ENCODE measurements at places on chromosomes 4 and X.

DNA sequence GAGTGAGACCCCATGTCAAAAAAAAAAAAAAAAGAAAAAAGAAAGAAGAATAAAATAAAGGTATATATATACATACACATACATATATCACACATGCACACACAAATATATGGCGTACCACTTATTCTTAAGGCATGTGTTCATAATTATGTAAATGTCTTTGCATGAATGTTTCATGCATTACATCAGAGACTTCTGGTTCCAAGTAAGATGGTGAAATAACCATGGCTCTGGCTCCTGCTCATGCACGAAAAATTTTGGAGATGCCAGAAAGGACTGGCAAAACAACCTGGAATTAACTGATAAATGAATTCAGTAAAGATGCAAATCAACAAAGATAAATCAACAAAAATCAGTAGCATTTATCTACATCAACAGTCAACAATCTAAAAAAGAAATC lies 19.7 kb upstream of the FHIP1A start:
- no peaks in the 10 kb centered on the region for H3K4me1 ChIP-seq
- H3K27me3 ChIP-seq: peaks cover 26% of the 10 kb centered on the region
- H3K4me3 ChIP-seq: no peak overlapping the region
- no peak overlapping the region for H3K27ac ChIP-seq
- H3K36me3 ChIP-seq: no peaks in the 10 kb centered on the region

GRCh38 chr4:118736900-118737299 lies 51.7 kb downstream of the METTL14 start:
- no peak overlapping the region for H3K4me3 ChIP-seq
- no peak for DNase-seq
- peaks cover 43% of the 10 kb centered on the region for H3K36me3 ChIP-seq
- H3K27ac ChIP-seq: no peak overlapping the region
- no peaks in the 10 kb centered on the region for H3K4me1 ChIP-seq

DNA sequence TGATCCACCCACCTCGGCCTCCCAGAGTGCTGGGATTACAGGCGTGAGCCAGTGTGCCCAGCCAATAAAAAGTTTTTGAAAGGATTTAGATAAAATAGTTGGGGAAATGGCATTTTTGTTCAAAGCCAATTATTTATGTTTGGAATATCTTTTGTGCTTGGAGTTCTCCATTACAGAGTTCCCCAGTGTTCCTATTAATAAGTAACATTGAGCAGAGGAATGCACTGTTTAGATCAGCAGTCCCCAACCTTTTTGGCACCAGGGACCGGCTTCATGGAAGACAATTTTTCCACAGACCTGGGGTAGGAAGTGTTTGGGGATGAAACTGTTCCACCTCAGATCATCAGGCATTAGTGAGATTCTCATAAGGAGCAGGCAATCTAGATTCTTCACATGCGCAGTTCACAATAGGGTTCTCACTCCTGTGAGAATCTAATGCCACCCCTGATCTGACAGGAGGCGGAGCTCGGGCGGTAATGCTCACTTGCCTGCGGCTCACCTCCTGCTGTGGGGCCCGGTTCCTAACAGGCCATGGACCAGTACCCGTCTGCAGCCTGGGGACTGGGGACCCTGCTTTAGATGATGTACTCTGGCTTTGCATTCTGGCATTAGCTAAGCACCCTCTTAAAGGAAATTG lies 8.3 kb downstream of the PKD2 start:
- peak overlapping the region; percentile 49 for H3K27ac ChIP-seq
- peaks cover 11% of the 10 kb centered on the region for H3K4me1 ChIP-seq
- no peak for DNase-seq

- no peak overlapping the region for H3K4me3 ChIP-seq
- DNase-seq: no peak
- no peaks in the 10 kb centered on the region for H3K4me1 ChIP-seq
- H3K27me3 ChIP-seq: no peaks in the 10 kb centered on the region
- H3K27ac ChIP-seq: no peak overlapping the region
Measured at GRCh38 chr4:137934911-137935310, 307.2 kb downstream of the SLC7A11 start.

DNA sequence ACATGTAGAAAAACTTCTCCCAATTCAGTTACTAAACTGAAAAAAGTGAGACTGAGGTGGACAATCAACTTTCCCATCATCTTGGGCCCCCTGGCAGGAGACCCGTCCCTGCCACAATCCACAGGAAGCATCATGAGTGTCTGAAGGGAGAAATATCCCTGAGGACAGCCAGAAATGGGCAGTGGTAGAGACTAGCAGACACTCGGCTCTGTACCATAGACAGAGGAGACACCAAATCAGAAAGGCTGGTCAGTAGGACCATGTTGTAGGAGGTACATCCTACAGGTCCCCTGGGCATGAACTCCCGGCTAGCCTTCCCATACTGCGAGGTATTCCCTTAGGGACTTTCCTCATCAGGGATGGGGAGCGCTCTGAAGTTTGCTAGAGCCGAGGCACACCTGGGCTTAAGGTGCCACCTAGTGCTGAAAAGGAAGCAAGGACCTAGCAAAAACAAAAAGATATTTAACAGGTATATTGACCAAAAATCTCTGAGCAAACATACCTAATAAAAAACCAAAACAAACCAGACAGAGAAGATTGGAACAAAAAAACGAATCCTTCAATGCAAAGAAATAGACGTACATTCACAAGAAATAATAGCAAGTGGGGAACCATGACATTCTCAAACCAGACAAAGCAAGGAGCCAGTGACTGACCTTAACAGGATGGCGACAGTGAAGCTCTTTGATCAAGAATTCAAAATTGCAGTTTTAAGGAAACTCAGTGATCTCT lies 55.6 kb downstream of the HAUS3 start:
- no peak overlapping the region for H3K27ac ChIP-seq
- H3K4me3 ChIP-seq: no peak overlapping the region
- no peak for DNase-seq
- H3K27me3 ChIP-seq: no peaks in the 10 kb centered on the region
- peaks cover 3% of the 10 kb centered on the region for H3K36me3 ChIP-seq

GRCh38 chrX:65866146-65866545 lies 173.7 kb downstream of the VSIG4 start:
- H3K36me3 ChIP-seq: no peaks in the 10 kb centered on the region
- peaks cover 13% of the 10 kb centered on the region for H3K4me1 ChIP-seq
- DNase-seq: peak; percentile 13
- H3K27ac ChIP-seq: peak overlapping the region; percentile 66

DNA sequence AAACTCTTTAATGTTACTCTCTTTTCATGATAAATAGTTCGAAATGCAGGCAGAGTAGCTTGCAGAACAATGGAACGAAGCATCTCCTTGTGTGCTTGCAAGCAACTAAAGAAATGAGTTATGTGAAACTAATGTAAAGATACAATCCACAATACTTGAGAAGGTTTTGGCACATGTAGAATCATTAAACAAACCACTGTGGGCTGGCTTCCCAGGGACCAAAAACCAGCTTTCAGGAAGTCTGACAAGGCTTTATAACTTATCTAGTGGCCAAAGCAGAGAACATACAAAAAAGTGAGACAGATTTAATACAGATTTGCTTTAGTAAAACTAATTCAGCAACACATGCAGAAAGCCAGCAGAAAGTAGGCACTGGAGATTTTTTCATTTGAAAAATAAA lies 1673.8 kb upstream of the AGA start:
- H3K36me3 ChIP-seq: no peaks in the 10 kb centered on the region
- no peak overlapping the region for H3K27ac ChIP-seq
- no peaks in the 10 kb centered on the region for H3K4me1 ChIP-seq
- H3K4me3 ChIP-seq: no peak overlapping the region
- H3K27me3 ChIP-seq: no peaks in the 10 kb centered on the region
- DNase-seq: no peak

GRCh38 chr4:11843340-11843739 lies 414.6 kb upstream of the HS3ST1 start:
- H3K4me1 ChIP-seq: no peaks in the 10 kb centered on the region
- no peaks in the 10 kb centered on the region for H3K27me3 ChIP-seq
- no peak overlapping the region for H3K27ac ChIP-seq
- no peak overlapping the region for H3K4me3 ChIP-seq

DNA sequence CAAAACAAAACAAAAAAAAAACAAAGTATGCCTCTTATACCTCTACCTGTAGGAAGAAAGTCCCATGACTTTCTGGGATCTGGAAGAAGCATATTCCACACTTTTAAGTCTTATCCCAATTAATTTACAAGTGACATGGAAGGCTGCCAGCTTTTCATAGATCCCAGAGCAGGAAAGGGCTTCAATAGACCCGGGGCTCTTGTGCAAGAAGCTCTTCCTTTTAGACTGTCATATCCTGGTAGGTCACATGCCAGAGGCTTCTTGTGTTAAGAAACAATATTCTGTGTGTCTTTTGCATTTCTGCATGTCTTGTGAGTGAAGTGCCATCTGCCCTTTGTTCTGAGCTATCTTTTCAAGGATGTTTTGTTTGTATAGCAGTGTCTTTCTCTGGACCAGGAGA lies 84.4 kb upstream of the PHOX2B start:
- H3K36me3 ChIP-seq: no peaks in the 10 kb centered on the region
- H3K27me3 ChIP-seq: peaks cover 22% of the 10 kb centered on the region
- no peaks in the 10 kb centered on the region for H3K4me1 ChIP-seq
- no peak overlapping the region for H3K27ac ChIP-seq
- H3K4me3 ChIP-seq: no peak overlapping the region
- no peak for DNase-seq

DNA sequence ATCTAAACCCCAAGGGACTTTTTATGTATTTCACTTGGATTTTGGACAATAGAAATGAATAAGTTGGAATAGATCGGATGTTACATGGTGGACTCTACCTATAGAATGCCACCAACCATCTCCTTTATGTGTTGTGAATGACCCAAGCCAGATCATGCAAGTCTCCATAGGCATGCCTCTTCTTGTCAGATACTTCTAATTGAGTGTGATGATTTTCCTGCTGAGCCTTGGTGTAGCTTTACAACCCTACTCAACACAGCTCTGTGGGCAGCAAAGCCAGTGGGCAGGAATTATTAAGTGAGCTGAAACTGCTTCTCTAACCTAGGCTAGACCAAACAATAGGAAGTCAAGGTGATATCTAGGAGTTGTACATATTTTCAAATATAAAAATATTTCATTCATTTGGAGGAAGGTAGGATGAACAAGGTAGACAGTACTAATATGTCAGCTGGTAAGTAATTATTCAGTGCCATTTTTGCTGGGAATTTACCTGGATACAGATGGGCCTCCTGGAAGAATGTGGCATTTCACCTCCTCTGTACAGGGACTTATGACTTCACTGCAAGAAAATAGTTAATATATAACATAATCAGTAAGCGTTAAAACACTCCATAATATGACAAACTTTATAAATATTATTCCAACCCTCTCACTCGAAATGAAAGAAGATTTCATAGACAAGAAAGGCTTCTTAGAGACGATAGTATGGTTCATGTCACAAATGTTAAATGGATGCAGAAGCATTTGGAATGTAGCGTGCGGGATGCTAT lies 298.0 kb upstream of the FAT1 start:
- H3K4me3 ChIP-seq: no peak overlapping the region
- no peaks in the 10 kb centered on the region for H3K27me3 ChIP-seq
- no peak for DNase-seq
- H3K4me1 ChIP-seq: no peaks in the 10 kb centered on the region

GRCh38 chr4:52822583-52822971 lies 39.5 kb upstream of the RASL11B start:
- H3K27ac ChIP-seq: no peak overlapping the region
- no peaks in the 10 kb centered on the region for H3K27me3 ChIP-seq
- no peak for DNase-seq
- no peak overlapping the region for H3K4me3 ChIP-seq
- peaks cover 4% of the 10 kb centered on the region for H3K4me1 ChIP-seq

DNA sequence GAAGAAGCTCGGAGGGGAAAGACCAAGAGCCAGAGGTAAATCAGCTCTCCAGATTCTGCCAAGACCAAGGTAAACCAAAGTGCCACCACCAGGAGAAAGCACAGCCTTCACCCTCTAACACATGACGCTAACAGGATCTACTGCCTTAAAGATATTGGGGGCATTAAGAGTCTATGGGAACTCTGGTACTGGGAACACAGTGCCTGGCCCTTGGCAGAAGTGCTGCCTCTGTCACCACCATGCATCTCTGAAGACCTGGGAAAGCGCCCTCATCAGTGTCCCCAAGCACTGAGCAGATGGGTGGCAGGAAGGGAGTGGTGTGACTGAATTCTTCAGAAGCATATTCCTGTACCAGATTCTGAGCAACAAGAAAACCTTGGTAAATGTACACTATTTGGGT lies 1.3 kb downstream of the QDPR start:
- peaks cover 26% of the 10 kb centered on the region for H3K36me3 ChIP-seq
- DNase-seq: no peak
- peak overlapping the region; percentile 80 for H3K4me3 ChIP-seq
- no peaks in the 10 kb centered on the region for H3K27me3 ChIP-seq
- H3K4me1 ChIP-seq: peaks cover 27% of the 10 kb centered on the region

DNA sequence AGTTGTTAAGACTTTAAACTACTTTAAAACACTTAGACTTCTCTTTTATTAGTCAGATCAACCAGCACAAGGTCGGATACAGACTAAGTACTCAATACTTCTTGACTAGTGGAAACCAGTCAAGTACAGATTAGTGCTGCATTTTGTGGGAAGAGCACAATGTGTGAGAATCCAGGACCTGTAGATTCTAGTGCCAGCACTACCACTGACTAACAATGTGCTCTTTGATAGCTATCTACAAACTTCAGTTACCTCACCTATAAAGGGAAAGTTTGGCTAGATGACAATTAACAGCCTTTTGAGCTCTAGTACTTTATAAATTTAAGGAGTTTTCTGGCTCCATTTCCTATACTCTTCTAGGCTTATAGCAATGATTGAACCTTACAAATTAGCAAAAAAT lies 181.5 kb downstream of the SLC4A4 start:
- no peaks in the 10 kb centered on the region for H3K27me3 ChIP-seq
- no peak overlapping the region for H3K27ac ChIP-seq
- no peak for DNase-seq
- no peaks in the 10 kb centered on the region for H3K4me1 ChIP-seq
- no peak overlapping the region for H3K4me3 ChIP-seq
- H3K36me3 ChIP-seq: no peaks in the 10 kb centered on the region

GRCh38 chrX:150768132-150768485 lies 74.9 kb downstream of the MTMR1 start:
- no peak overlapping the region for H3K4me3 ChIP-seq
- H3K36me3 ChIP-seq: peaks cover 17% of the 10 kb centered on the region
- H3K27ac ChIP-seq: no peak overlapping the region
- H3K27me3 ChIP-seq: no peaks in the 10 kb centered on the region
- H3K4me1 ChIP-seq: peaks cover 4% of the 10 kb centered on the region

GRCh38 chr4:95596676-95597075 lies 47.9 kb upstream of the UNC5C start:
- no peaks in the 10 kb centered on the region for H3K36me3 ChIP-seq
- no peak overlapping the region for H3K4me3 ChIP-seq
- no peak overlapping the region for H3K27ac ChIP-seq
- no peaks in the 10 kb centered on the region for H3K27me3 ChIP-seq
- no peak for DNase-seq

- H3K27ac ChIP-seq: no peak overlapping the region
- no peaks in the 10 kb centered on the region for H3K4me1 ChIP-seq
- DNase-seq: no peak
- H3K36me3 ChIP-seq: no peaks in the 10 kb centered on the region
- no peak overlapping the region for H3K4me3 ChIP-seq
Measured at GRCh38 chrX:111170017-111170416, 74.0 kb downstream of the PAK3 start.
